ENCODE measurements at places on chromosomes 6 and 20.

DNA sequence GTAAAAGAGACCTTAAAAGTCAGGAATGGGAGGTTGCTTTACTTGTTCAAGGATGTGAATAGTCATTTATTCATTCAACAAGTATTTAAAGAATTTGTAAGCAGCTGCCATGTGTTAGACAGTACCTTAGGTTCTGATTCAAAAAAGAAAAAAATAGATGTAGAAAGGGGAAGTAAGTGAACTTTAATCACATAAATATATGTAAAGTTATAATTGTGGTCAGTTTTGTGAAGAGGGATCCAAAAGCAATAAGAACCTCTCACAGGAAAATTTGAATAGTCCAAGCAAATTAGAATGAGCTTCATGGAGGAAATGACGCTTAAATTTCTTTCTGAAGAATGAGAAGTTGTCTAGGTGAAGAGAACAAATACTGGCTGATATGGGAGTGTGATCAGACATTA is 596.1 kb upstream of the CITED2 start:
- DNase-seq = peak; percentile 15

- DNase-seq = no peak
Measured at GRCh38 chr20:41570557-41570956, 47.6 kb downstream of the CHD6 start.

DNA sequence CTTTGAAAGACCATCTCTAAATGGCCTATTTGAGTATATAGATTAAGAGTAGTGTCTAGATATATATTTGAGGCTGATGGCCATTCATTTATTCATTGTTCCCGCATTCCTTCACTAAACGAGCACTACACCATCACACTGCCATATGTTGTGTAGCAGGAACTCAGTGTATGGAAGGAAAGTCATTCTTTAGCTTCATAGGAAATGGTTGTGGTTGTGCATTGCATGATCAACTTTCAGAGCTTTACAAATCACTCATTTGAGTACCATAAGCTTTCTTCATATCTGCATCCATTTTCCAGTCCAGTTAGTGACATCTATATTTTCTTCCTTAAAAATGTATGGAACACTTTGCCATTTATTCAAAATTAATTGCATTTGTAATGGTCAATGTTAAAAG is 97.9 kb downstream of the ARID1B start:
- no peak for DNase-seq

GRCh38 chr6:3410385-3411360 is 46.2 kb downstream of the SLC22A23 start:
- no peak for DNase-seq

DNA sequence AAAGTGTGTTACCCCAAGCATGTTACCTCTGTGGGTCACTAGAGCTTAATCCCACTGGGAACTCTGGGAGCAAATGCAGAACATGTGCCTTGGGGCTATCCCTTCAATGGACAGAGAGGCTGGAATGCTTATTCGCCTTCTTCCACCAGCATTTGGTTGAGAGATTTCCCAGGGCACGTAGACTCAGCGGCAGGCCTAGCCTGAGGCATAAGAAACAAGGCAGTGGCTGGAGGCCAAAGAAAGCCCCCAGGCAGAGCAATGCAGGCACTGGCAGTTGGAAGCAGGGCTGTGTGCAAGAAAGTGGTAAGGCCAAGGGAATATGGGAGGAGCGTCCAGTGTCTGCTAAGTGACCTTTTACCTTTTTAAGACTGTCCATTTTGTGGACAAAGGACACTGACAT is 114.0 kb upstream of the FLRT3 start:
- no peak for DNase-seq

DNA sequence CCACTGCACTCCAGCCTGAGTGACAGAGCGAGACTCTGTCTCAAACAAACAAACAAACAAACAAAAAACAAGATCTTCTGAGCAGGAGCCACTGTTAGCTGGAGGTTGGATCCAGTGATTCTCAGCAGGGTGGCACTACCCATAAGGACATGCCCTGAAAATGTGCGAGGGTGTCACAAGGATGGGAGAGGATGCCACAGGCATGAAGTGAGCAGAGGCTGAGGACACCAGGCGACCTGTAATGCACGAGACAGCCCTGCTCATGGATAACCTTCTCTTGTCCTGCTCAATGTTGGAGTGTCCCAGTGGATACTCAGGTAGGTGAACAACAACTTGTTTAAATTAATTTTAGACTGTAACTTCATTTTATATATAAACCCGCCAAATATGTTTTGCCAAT is 76.8 kb downstream of the KCNB1 start:
- DNase-seq = no peak

- DNase-seq = no peak
Measured at GRCh38 chr6:27406085-27406484, 17.5 kb downstream of the ZNF391 start.

DNA sequence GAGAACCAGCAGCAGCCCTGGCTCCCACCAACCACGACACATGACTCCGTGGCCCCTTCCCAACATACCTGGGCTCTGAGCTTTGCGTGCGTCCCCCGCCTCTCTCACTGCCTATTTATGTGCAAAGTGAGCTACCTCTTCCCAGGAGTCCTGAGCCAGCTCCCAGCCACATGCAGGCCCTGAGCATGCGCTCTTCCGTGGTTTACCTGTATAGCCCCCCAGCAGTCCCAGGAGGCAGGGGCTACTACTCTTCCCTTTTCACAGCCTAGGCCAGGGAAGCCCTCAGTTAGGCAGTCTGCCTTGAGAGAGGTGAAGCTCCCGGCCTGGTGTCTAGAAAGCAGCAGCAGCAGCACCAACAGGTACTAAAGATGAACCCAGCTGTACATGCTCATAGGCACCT is 114.8 kb upstream of the CDYL start:
- no peak for DNase-seq

GRCh38 chr20:62025832-62026563 is 39.7 kb downstream of the TAF4 start:
- DNase-seq = peak; percentile 33

DNA sequence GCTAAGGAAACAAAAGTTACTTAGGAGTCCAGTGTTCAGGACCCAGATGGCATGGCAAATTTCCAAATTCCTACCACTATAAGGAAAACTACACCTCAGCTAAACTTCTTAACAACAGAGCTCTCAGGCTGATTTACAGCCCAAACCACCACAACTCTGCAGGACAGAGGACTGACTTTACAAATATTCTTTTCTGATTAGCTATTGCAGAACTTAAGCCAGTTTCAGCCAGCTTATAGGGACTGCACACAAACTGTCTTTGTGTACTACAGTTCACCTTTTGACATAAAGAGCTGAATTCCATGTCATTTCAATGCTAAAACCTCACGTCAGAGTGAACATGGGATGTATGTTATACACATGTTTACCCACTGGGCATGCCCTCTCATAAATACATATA is 305.4 kb downstream of the KHDRBS2 start:
- no peak for DNase-seq

- no peak for DNase-seq
Measured at GRCh38 chr20:1005452-1006027, 3.4 kb upstream of the RSPO4 start.

- no peak for DNase-seq
Measured at GRCh38 chr6:42025066-42025844, 25.1 kb upstream of the TAF8 start.

- no peak for DNase-seq
Measured at GRCh38 chr6:80544976-80545722, 438.7 kb downstream of the BCKDHB start.

- no peak for DNase-seq
Measured at GRCh38 chr20:10634211-10634610, 39.6 kb downstream of the JAG1 start.

DNA sequence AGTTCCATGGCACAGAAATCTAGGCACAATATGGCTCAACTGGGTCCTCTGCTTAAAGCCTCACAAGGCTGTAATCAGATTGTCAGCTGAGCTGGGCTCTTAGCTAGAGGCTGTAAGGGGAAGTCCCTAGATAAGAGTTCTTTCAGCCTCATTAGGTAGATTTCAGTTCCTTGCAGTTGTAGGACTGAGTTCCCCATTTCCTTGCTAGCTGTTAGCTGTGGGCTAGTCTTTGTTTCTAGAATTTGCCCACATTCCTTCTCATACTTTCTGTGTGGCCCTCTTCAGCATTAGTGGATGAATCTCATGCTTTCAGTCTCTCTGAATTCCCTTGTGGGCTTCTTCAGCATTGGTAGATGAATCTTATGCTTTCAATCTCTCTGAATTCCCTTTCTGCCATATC is 71.0 kb upstream of the MRAP2 start:
- DNase-seq = no peak
